Cardiac ventricle fibroblast (primary cell): ENCODE measurements at places on chromosomes 4 and X. TPM values are rescaled to one million over a fixed set of nuclear protein-coding genes. Genes with fewer than 3 reads are reported as not detected.

Gene ADAMTS3
- total RNA-seq = 1.7 and 2.9 TPM in 2 replicates

Gene PDZD4
- 0.69 and 1.3 TPM in 2 replicates for total RNA-seq

Gene ALPK1
- 7.5 and 8.5 TPM in 2 replicates for total RNA-seq

Gene TMEM128
- 15.2 and 18.4 TPM in 2 replicates for total RNA-seq

Gene ENPEP
- total RNA-seq = 0.62 and 0.64 TPM in 2 replicates

Gene PAGE2
- not detected in 2 replicates for total RNA-seq

Gene ZNF827
- 3.1 and 12.3 TPM in 2 replicates for total RNA-seq

Gene HMGB2
- 28.9 and 31.0 TPM in 2 replicates for total RNA-seq

Gene RNF128
- total RNA-seq = not detected in 2 replicates

Gene ARSJ
- total RNA-seq = 16.2 and 19.9 TPM in 2 replicates

Gene ZMYM3
- total RNA-seq = 11.9 and 17.7 TPM in 2 replicates

Gene VCX3A
- total RNA-seq = not detected in 2 replicates

Gene NKX1-1
- not detected in 2 replicates for total RNA-seq

Gene HERC5
- total RNA-seq = 0.25 and 1.2 TPM in 2 replicates

Gene DIPK2B
- 2.6 and 2.9 TPM in 2 replicates for total RNA-seq

Gene USP17L17
- total RNA-seq = not detected in 2 replicates

Gene ZGRF1
- 1.3 and 3.1 TPM in 2 replicates for total RNA-seq

Gene IL13RA2
- 9.9 and 16.6 TPM in 2 replicates for total RNA-seq

Gene XAGE1B
- not detected in 2 replicates for total RNA-seq

Gene ZNF711
- total RNA-seq = 0.24 and 0.31 TPM in 2 replicates

Gene ADH1B
- 632 and 682 TPM in 2 replicates for total RNA-seq

Gene IGFBP7
- total RNA-seq = 2,633 and 2,649 TPM in 2 replicates

Gene CRMP1
- 0.06 TPM in 1 of 2 replicates, not detected in the other for total RNA-seq

Gene KIAA1210
- not detected in 2 replicates for total RNA-seq

Gene SNX25
- total RNA-seq = 11.4 and 11.8 TPM in 2 replicates

Gene F11
- total RNA-seq = not detected in 2 replicates
